ENCODE measurements at places on chromosomes 5 and 9. TPM values are rescaled to one million over a fixed set of nuclear protein-coding genes. Genes with fewer than 3 reads are reported as not detected.

GRCh38 chr9:101711330-101711941 is 27.0 kb downstream of the GRIN3A start:
- no peaks in the 10 kb centered on the region for H3K36me3 ChIP-seq
- no peaks in the 10 kb centered on the region for H3K4me1 ChIP-seq
- DNase-seq = no peak
- H3K4me3 ChIP-seq = no peak overlapping the region
- no peaks in the 10 kb centered on the region for H3K27me3 ChIP-seq

DNA sequence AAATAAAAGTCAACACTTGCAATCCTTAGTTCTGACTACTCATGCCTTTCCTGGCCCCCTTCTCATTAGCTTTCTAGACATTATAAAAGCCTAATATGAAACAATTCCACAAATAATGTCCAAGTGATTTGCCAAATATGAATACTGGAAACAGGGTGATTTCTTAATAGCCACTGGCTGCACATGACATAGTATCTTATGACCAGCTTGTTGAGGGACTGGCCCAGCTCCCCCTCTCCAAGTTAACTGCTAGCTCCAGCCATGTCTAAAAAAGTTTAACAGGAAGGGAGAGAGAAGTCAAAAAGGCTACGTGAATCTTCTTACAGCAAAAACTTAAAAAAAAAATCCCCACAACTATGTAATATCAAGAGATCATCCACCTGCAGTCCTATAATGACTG is 1.5 kb downstream of the CERT1 start:
- peak overlapping the region; percentile 88 for H3K4me3 ChIP-seq
- peak overlapping the region; percentile 90 for H3K27ac ChIP-seq
- H3K27me3 ChIP-seq = no peaks in the 10 kb centered on the region
- H3K36me3 ChIP-seq = no peaks in the 10 kb centered on the region
- H3K4me1 ChIP-seq = peaks cover 38% of the 10 kb centered on the region

The SIT1 gene
- polyA plus RNA-seq = not detected

DNA sequence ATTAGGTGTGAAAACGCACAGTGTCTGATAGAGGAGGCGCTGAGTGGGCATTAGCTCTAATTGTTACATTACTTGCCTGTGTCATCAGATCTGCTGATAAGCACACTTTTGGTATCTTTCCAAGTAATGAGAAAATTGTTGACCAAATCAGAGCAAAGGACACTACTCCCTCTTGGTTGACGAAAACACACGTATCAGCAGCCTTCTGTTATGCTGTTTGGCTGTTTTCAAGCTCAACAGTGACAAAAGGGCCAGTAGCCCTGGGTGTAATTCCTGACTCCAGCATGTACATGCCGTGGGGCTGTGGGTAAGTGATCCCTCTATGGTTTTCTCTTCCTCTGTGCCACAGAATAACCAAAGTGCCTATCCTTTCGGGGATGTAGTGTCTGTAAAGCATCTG is 151.4 kb downstream of the AUH start:
- no peak overlapping the region for H3K27ac ChIP-seq
- H3K27me3 ChIP-seq = no peaks in the 10 kb centered on the region

GRCh38 chr5:10684303-10685086 is 76.5 kb downstream of the DAP start:
- DNase-seq = no peak
- H3K27ac ChIP-seq = no peak overlapping the region
- no peak overlapping the region for H3K4me3 ChIP-seq
- no peaks in the 10 kb centered on the region for H3K27me3 ChIP-seq
- H3K4me1 ChIP-seq = no peaks in the 10 kb centered on the region

GRCh38 chr9:89000371-89000781 is 9.1 kb downstream of the S1PR3 start:
- no peak overlapping the region for H3K4me3 ChIP-seq
- H3K36me3 ChIP-seq = peaks cover 31% of the 10 kb centered on the region
- H3K27ac ChIP-seq = peak overlapping the region; percentile 54

DNA sequence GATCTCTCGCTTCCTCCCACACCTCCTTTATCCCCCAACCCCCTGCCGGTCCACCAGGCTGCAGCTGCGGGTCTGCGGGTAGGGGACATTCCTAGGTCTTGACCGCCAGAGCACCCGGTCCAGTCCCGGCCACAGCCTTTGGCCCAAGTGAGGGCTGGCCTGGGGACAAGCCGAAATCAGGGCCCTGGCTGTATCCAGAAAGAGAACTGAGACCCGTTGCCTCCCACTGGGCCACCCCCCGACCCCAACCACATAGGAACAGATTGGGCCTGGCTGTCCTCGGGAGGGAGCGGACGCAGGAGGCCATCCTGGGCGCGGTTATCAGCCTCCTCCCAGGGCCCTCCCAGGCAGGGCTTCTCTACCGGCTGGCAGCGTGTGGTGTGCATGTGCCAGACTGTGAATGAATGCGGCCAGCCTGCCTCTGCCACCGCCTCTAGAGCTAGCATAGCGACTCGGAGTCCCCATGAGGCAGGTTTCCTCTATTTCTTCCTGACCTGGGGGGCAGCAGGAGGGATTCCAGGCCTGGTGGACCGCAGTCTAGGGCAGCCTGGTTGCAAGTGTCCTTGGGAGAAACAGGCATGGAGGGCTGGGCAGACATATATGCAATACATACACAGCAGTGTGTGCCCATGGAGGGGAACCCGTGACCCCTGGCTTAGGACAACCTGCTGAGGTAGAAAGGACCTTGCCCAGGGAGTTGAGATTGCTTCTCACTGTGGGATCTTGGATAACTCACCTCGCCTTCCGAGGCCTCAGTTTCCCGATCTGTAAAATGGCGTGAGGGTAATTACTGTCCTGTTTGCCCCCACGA is 1.2 kb downstream of the N4BP3 start:
- no peaks in the 10 kb centered on the region for H3K36me3 ChIP-seq
- H3K27ac ChIP-seq = peak overlapping the region; percentile 62
- peak overlapping the region; percentile 45 for H3K4me3 ChIP-seq
- no peak for DNase-seq
- H3K4me1 ChIP-seq = peaks cover 9% of the 10 kb centered on the region

DNA sequence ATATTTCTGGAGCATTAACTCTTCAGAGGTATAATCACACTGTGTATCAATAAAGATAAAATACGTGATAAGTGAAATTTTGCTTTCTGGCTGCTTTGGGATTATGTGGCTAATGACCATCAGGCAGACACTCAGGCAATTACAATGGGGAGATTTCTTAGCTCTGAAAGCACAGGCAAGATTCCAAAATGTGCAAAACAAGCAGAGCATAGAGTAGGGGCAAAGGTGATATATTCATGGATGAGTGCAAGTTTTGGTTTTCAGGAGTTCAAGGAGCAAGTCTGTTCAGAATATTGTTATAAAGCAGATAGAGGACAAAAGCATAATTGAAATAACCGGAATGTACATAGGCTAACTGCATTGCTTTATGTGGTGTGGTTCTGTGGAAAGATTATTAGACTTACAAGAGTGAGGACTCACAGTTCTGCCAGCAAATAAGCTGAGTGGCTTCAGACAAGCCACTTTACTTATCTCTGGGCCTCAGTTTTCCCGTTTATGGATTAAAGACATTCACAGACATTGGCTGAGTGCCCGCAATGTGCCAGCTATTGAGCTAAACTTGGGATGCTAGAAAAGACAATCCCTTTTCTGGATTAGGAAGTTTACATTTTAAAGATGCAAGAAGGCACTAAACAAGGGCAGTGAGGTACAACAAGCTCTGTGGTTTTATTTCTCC is 945.6 kb upstream of the ARRDC3 start:
- DNase-seq = peak; percentile 55
- no peaks in the 10 kb centered on the region for H3K27me3 ChIP-seq
- no peaks in the 10 kb centered on the region for H3K36me3 ChIP-seq

The NUTM2G gene
- polyA plus RNA-seq = not detected

Measured in heart left ventricle (tissue), 16 donors.